Stimulated activated CD8-positive, alpha-beta memory T cell treated with anti-CD3 and anti-CD28 coated beads, Interleukin-2, amount 100 ng/mL, for 1 hour (primary cell): ENCODE measurements at places on chromosomes 7 and 10.

DNA sequence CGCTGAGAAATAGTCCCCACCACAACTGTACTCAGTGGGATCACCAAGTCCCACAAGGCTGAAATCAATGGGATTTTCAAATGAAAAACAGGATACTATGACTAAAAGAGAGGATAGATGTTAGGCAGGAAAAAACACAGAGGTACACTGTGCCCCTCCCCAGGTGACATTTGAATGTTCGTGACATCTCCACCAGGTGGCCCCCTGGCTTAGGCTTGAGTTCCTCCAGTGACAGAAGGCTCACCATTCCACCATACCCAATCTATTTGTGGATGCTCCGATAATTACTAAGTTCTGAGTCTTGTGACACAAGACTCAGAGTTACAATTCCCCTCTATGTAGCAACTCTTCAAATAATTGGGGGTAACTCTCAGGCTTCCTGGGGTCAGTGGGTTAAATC is 77.5 kb upstream of the KCNMA1 start:
- no peak for DNase-seq

GRCh38 chr10:22560913-22561239 is 153.5 kb downstream of the PIP4K2A start:
- no peak for DNase-seq

- DNase-seq, result no peak
Measured at GRCh38 chr10:129532838-129533237, 65.8 kb downstream of the MGMT start.

DNA sequence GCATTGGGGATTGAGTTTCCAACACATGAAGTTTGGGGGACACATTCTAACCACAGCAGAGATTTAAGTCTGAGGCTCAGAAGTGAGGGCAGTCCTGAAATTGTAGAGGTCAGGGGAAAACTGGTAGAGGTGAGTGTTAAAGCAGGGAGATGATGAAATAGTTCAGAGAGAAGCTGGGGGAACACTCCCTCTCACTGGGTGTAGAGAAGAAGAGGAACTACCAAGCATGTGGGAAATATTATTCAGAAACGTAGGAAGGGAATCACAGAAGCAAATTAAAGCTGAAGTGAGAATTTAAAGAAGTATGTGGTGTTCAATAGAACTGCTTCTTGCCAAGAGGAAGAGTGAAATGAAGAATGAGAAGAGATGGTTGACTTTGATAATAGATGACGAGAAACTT is 121.5 kb upstream of the FAM3C start:
- DNase-seq, result no peak

DNA sequence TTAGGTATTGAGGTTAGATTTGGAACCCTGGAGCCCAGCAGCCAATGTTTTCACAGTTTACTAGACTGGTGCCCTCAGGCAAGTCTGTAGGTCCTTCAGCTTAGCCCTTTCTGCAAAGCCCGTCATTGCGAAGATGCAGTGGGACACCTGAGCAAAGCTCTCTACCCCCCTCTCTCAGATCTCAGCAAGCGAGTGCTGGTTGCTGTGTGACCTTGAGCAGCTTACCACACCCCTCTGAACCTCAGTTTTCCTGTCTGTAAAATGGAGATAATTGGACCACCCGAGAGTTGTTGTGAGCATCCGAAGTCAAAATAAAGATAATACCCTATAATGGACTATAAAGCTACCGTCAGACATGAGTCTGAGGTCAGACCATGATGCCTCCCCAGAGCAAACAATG is 3.7 kb downstream of the NPC1L1 start:
- no peak for DNase-seq

DNA sequence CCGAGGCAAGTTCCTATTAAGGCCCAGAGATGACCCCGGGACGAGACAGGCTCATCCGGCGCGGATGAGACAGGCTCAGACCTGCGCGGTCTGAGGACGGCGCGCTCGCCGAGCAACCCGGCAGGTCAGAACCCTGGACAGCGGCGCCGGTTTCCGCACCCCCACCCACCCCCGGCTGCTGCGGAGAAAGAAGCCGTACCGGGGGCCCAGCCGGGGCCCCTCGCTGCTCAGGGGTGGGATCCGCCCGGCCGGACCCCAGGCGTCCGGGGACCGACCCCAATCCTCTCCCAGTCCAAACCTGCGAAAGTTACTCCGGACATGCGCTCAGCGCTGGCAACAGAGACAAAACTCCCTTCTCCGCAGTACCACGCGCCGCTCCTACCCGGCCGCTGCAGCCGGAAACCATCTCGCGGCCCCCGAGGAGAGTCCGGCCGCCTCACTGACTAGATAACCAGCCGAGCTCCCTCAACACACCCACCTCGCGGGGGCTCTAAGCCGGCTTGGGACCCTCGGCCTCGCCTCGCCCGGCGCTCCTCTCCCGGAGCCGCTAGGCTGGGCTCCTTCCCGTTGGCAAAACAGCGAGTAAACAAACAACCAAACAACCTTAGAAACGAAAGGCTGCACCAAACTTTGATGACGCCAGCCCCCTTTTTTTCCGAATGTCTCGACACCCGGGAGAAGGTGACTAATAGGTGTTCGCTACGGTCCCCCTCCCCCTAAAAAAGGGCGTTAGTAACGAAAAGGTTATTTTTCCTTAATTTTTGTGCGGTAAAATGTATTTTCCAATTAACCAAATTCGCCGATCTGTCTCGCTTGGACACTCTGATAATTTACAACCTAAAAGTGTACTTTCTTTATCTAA is 2.3 kb upstream of the DRGX start:
- DNase-seq, result peak; percentile 26

- no peak for DNase-seq
Measured at GRCh38 chr7:41438705-41439514, 264.0 kb downstream of the INHBA start.

- DNase-seq, result no peak
Measured at GRCh38 chr7:135879233-135879632, 97.9 kb downstream of the MTPN start.

DNA sequence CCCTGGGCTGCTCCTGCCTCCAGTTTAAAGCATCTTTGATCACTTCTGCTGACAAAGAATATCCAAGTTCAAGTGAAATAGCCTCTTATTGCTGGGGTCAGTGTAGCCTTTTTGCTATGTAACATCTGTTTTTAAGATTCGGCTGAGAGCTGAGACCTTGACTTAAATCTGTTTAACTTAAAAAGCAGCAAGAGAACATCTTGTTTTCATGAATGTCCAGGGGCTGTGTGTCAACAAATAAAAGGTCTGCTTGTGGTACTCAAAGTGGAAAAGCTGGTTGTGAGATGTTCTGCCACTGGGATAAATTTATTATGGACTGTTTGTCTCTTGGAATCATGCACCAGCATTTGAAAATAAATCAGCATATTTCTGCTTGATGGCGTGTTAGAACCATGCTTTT is 73.2 kb downstream of the CALD1 start:
- DNase-seq, result no peak

DNA sequence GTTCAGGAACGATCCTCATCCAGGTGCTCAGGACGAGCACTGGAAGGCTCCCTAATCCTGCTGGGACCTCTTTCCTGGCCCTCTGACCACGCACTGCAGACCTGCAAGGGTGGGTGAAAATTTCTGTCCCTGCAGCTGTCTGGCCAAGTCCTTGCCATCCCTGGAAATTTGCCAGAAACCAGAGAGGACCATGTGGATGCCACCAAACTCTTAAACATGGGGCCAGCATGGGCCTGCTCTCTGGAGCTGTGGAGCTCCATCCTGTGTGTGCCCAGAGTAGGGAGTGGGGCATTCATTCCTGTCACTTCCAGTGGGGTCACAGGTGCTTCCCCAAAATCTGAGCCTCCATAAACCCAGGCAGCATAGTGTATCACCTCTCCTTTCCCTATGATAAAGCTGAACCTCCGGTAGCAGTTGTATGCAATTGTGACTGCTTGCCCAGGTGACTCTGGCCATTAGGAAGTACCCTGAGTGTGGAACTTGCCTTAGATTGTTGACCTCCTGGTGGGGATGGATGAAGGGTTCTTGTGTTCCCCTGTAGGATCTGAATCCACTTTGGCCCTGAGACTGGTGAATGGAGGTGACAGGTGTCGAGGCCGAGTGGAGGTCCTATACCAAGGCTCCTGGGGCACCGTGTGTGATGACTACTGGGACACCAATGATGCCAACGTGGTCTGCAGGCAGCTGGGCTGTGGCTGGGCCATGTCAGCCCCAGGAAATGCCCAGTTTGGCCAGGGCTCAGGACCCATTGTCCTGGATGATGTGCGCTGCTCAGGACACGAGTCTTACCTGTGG is 57.1 kb downstream of the DMBT1 start:
- no peak for DNase-seq

DNA sequence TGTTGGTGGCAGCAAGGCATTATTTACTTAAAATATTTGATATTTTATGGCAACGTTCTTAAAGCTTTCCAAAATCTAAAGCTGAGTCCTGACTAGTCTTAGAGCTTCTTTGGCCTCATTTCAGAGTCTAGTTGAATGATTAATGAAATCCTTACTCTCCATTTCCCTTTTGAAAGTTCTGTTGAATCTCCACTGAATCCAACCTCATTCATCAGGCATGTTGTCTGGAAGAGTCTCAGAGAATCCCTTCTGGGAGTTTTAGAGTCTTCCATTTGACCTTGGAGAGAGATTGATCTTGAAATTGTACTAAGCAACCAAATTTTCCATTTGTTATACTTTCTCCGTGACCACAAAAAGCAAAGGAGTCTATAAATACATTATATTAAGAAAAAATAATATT is 198.5 kb upstream of the TMEM196 start:
- DNase-seq, result no peak

DNA sequence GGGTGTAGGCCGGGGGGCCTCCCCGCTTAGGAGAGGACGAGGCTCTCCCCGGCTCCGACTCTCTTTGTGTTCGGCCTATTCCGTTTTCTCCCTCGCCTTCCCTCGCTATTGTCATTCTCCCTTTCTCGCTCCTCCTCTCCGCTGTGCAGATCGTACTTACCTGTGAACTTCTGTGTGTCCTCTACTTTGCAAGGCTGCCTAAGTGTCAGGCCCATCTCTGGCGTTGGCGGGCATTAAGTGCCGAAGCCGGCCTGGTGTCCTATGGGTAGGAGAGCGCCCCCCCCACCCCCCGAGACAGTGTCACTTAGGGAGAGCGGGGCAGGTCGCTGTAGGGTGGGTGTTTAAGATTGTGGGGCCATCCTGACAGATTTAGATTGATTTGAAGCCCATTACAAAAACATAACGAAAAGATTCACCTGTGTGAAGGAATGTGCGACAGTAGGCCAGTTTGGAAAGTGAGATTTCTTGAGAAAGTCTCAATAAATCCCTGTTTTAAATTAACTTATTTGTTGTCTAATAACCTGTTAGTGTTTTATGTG is 579 bp downstream of the RBM33 start:
- DNase-seq, result no peak

GRCh38 chr10:87092861-87093631 is 1.6 kb downstream of the GLUD1 start:
- no peak for DNase-seq

DNA sequence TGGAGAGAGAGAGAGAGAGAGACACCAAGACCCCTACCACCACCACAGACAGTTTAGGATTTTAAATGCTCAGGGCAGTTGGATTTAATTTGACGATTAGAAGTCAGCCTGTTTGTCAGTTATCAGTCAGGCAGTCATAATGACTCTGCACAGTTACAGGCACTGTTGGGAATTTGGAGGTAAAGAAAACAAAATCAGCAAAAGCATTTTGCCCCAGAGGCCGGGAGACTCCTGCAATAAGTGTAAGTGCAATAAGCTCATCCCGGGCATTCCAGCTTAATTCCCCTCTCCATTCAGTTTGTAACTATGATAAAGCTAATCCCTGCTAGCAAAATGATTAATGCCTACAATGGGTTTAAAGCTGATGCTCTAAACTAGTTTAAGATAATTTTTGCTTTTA is 13.5 kb downstream of the SEMA3C start:
- no peak for DNase-seq

DNA sequence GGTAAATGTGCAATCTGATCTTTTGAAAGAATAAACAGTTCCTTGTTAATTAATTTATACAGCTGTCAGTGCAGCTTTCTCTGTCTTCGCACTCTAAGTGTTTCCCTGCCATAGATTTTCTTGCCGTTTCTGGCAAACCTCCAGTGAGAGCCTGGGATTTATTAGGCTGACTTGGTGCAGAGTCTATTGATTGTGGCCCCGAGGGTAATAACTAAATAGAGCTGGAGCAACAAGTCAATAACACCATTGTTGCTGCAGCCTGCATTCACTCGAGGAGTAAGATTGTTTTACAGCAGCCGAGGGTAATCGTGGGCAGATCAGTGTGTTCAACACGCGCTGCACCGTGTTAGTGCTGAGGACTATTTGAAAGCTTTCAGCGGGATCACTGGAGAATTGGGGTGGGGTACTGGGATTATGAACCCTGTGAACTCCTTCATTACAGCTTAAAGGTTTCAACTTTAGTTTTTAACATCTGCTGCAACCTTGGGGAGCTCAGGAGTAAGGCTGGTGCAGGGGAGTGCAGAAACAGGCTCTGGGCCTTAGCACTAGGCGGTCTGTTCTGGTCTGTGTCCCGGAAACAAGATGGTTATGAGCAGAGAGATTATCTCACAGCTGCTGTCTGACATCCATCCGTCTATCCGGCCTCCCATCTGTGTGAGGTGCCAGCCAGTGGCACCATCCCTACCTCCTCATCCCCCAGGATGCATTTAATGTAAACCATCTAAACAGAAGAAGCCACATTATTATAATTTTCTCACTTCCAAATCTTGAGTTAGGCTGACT is 174.0 kb upstream of the TCF7L2 start:
- no peak for DNase-seq

DNA sequence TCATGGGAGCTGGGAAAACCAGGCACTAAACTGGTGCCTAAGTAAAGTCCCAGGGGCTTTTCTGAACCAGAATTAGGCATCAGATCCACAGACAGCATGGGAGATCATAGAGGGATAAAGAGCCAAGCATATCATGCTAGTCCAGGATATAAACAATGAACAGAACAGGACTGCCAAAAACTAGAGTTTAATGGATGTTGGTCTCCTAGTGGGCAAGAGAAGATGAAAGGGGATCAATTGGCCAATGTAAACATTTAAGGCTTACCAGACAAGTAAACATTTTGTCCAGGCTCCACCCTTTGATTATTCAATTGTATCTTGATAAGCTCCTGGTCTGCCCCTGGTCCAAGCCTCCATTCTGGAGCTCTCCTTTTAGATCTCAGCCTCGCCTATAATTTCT is 18.9 kb downstream of the MACC1 start:
- no peak for DNase-seq

- DNase-seq, result no peak
Measured at GRCh38 chr10:23826421-23826820, 382.5 kb upstream of the KIAA1217 start.

DNA sequence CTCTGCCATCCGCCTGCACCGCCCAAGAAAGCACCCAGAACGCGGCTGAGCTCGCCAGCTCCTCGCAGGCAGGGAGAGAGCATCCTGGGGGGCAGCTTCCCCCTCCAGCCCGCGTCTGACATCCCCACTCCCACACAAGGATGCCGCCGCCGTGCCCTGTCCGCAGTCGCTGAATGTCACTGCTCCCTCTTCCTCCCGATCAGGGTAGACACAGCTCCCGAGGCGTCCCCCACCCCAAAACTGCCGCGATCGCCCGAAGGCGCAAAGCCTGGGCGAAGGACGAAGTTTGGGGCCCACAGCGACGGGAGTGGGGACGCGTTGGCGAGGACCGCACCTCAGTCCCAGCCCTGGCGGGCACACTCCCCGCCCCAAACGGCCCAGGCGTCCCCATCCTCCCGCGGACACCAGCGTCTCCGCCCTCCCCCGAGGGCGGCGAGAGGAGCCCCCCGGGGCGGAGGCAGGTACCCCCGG is 1.5 kb upstream of the KAT6B start:
- DNase-seq, result peak; percentile 20
